Esophagus mucosa (tissue), 1 donor: ENCODE measurements at places on chromosomes 5 and 9.

- ATAC-seq, result no peak
Measured at GRCh38 chr5:37807015-37807414, 32.8 kb downstream of the GDNF start.

DNA sequence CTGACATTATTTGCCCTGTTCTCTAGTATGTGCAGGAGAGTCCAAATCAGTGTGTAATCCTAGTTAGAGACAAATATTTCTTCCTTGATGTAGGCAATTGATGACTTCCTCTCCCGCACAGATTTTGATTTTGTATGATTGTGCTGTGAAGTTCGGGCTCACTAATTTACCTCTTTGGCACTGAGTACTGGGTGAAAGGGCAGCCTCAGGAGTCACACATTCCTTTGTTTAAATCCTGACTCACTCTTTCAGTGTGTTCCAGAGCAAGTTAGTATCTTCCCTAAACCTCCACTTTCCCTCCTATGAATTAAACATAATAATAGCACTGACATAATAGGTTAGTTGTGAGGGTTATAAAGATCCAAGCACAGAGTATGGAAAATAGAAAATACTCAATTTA is 269.7 kb downstream of the ISL1 start:
- ATAC-seq, result peak; percentile 86

DNA sequence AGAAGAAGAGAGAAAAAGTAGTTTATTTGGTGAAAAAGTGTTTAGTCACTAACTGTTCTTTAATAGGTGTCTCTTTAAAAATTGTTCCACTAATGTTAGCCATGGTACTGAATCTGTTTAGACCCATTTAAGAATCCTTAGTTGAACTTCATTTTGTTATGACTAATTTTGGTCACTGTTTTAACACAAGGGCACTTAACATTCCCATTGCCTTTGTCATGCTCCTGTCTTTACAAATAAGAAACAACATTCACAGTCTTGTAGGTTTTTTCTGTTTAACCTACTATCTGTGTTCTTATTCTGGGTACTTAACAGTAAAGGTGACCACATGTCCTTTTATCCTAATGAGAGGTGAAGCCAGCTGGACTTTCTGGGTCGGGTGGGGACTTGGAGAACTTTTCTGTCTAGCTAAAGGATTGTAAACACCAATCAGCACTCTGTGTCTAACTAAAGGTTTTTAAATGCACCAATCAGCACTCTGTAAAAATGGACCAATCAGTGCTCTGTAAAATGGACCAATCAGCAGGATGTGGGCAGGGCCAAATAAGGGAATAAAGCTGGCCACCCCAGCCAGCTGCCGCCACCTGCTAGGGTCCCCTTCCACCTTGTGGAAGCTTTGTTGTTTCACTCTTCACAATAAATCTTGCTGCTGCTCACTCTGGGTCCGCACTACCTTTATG is 116.7 kb downstream of the WDR70 start:
- no peak for ATAC-seq

DNA sequence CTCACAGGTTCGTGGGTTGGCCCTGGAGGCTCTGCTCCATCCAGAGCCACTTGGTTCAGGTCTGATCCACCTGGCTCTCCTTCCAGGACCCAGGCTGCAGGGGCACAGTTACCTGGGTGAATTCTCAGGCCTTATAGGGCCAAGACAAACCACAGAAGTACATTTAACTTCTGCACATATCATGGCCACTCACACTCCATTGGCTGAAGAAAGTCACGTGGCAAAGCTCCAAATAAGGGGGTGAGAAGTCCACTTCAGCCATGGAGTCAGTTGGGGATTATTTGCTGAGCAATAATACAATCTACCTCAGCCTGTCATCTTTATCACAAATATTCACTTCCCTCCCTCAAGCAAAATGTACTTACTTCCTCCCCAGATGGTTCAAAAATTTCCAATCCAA is 83.6 kb downstream of the MACROH2A1 start:
- ATAC-seq, result no peak

DNA sequence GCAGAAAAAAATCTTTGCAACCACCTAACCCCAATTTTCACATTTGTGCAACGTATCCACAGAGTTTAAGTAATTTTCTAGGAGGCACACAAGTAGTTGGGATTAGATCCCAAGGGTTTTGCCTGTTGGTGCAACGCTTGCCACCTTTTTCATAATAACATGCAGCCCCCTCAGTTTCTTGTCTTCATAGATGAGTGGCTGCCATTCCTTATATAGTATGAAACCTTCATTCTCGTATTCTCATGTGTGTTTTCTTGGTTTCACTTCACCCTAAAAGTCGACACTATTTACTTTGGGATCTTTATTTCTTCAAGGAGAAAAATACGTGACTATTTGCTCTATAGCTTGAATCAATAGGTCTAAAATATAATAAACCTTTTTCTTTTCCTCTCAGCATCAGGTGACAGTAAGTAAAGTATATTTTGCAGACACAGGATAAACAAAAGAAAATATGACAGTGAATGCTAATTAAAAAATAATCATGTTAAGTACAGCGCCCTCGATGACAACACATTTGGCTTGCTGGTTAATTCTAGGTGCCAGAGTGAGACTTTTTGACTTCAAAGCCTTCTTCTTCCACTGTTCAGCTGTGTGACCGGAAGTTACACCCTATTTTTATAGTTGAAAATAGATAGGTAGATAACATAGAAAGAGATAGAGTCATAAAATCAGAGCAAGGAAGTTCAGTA is 342.8 kb upstream of the CCNG1 start:
- no peak for ATAC-seq

- ATAC-seq, result no peak
Measured at GRCh38 chr5:169791251-169791650, 154.2 kb downstream of the DOCK2 start.
